Germinal center (tissue), 1 donor: ENCODE measurements at places on chromosomes 1 and 21.

DNA sequence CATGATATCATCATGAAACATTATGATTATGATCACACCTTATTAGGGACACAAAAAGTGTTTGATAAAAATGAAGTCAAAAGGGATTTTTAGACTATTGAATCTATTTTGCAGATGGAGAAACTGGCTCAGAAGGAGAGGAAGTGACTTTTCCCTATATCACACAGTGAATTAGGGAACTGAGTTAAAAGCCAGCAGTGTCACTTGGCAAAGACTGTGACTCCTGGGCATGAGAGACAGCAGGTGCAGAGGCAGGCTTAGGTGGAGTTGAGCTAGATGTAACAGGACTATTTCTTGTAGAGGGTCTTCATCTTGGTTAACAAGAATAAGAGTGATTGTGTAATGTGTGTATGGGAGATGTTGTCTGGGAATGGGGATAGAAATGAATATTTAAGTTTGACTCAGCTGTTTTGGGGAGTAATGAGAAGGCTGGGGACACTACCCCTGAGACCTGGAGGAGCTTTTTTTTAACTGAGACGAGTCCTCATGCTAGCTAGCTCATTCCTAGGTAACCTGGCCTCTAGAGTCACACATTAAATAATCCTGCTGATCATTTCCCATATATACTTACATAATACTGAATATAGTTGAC, 1.0 kb upstream of the CD84 start:
- DNase-seq, result no peak

GRCh38 chr1:99645203-99645602, 710 bp upstream of the PALMD start:
- no peak for DNase-seq

GRCh38 chr1:19765623-19766022, 34.1 kb downstream of the TMCO4 start:
- DNase-seq, result no peak

DNA sequence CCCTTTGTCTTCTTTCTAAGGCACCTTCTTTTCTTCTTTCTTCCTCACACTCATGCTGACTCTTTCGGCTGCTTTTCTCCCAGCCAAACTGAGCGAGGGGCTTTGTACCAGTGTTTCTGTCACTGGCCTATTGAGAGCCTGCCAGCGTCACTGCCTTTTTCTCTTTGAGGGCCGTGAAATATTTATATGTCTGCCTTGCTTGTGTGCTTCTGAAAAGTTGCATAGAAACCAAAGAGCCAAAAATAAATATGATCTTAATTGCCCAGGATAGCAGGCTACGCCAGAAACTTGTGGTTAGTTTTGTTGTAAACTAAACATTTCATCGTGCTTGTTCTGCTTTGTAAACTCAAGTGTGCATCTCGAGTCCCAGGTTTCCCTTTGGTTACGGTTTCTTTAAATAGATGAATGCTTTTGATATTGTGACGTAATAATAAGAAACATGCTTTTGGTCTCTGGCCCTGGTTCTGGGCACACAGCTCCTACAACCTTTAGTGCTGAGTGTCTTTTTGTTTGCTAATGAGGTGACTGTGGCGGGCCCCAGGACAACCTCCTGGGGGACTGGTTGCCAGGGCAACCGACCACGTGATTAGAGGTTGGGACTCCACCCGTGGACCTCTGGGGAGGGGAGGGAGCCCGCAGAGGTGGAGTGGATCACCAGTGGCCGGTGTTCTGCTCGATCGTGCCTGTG, 10.8 kb downstream of the SLC37A1 start:
- peak; percentile 81 for DNase-seq

- no peak for DNase-seq
Measured at GRCh38 chr1:111541721-111542120, 38.3 kb upstream of the ADORA3 start.

GRCh38 chr1:118008011-118008410, 78.5 kb downstream of the WDR3 start:
- DNase-seq, result no peak

DNA sequence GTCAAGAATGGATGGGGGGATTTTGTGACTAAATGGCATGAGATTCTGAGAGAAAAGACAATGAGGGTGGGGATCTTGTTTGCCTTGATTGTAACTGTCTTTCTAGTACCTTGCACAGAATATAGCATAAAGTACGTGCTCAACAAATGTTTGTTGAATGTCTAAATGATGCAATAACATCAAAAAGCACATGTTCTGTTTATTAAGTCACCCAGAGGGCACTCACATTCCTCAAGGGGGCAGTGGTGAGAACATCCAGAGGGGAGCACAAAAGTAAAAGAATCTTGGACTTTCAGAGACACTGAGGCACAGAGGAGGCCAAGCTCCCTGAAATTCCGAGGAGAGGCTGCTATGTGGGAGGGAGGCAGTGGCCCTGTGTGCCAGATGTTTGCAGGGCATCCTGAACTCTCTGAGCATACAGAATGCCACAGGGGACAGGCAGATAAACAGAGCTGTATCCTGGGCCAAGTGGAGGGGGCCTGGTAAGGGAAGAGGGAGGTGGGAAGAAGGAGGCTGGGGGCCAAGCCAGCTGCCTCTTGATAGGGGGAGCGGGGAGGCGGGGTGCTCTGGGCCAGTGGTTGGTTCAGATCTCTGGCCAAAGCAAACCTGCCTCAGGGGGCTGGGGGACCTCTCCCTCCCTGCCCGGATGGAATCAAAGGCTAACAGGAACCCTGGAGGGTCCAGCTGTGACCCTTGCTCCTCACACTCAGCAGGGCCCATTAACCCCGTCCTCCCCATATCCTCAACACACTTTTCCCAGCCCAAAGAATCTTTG, 6.5 kb upstream of the ATP1A2 start:
- peak; percentile 55 for DNase-seq

GRCh38 chr1:77250126-77250525, 30.9 kb upstream of the PIGK start:
- no peak for DNase-seq

- no peak for DNase-seq
Measured at GRCh38 chr1:244010703-244011123, 40.4 kb upstream of the ZBTB18 start.

- DNase-seq, result no peak
Measured at GRCh38 chr1:234699795-234700665, 90.1 kb upstream of the IRF2BP2 start.

DNA sequence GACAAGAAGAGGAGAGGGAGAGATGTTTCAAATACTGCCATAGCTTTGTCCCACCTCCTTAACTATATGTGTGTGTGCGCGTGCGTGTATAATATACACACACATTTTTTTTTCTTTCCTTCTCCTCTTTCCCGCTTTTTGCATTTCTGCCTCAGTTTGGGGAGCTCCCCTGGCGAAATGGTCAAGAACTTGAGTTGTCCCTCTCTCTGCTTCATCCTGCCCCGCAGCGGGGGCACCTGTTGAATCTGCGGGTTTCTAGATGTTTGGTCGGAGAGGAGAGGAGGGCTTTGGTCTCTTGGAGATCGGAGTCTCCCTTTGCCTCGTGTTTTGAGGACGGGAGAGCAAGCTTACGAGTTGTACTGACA, 504 bp downstream of the SCCPDH start:
- DNase-seq, result peak; percentile 23

- no peak for DNase-seq
Measured at GRCh38 chr1:55746710-55747109, 531.5 kb upstream of the USP24 start.

DNA sequence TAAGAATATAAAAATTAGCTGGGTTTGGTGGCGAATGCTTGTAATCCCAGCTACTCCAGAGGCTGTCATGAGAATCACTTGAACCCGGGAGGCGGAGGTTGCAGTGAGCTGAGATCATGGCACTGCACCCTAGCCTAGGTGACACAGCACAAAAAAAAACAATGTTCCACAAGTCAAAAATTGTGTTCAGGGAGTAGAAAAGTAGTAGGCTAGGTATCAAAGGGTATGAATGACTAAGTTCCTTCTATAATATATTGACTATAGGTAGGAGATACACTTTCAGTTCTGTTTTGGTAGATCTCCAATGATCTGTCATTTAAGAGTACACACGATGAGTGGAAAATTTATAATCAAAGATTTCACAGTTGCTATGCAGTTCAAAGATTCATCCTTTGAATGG, 16.7 kb downstream of the USP48 start:
- DNase-seq, result no peak

- DNase-seq, result no peak
Measured at GRCh38 chr21:16796776-16797175, 716.1 kb upstream of the CXADR start.

DNA sequence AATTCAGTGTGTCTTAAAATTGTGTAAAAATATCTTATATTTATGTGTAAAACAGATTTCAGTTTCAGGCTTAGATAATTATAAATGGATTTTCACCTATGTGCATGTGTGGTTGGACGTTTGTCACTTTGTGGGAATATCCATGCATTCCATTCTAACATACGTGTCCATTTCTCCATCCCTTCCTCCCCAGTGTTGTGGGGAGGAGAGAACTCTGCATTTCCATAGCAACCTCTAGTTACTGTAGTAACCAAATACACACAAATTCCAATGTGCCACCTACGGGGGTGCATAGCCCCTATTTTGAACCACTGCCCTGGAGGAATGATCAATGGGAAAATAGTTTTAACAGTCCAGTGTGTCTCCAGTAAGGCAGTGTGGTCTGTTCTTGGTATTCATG, 79.0 kb downstream of the RASAL2 start:
- DNase-seq, result no peak

GRCh38 chr1:3522564-3523265, 68.2 kb downstream of the ARHGEF16 start:
- DNase-seq, result no peak

GRCh38 chr1:42143896-42144710, 9.1 kb upstream of the GUCA2B start:
- DNase-seq, result no peak

DNA sequence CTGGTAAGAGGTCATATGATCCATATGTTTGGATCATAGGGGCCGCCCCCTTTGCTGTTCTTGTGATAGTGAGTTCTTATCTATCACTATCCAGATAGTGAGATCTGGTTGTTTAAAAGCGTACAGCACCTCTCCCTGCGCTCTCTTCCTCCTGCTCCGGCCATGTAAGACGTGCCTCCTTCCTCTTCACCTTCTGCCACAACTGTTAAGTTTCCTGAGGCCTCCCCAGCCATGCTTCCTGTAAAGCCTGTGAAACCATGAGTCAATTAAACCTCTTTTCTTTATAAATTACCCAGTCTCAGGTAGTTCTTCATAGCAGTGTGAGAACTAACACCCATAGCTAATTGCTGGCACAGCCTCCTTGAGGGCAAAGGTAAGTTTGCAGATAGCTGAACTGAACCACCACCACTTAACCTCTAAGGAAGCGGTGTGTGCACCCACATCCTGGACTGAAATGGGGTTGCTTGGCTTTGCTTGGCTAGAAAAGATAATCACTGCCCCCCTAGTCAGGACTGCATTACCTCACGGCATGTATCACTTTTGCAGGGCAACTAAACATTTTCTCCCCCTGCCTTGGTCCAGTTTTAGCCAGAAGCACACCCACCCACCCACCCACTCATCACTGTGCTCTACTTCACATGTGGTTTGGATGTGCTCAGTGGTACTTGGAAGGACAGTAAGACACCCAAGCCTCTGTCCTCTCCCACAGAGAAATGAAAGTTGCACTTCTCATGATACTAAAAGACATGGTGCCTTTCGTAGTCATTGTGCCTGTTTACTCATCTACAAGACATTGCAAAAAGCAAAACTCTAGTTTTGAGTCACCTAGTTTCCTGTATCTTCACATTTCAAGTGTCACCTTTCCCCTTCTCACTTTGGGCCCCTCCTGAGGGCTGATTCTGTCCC, 23.1 kb upstream of the PTAFR start:
- peak; percentile 18 for DNase-seq

GRCh38 chr1:28175955-28176485, 470 bp downstream of the PTAFR start:
- no peak for DNase-seq

GRCh38 chr1:234205966-234206365, 167.3 kb upstream of the COA6 start:
- no peak for DNase-seq

DNA sequence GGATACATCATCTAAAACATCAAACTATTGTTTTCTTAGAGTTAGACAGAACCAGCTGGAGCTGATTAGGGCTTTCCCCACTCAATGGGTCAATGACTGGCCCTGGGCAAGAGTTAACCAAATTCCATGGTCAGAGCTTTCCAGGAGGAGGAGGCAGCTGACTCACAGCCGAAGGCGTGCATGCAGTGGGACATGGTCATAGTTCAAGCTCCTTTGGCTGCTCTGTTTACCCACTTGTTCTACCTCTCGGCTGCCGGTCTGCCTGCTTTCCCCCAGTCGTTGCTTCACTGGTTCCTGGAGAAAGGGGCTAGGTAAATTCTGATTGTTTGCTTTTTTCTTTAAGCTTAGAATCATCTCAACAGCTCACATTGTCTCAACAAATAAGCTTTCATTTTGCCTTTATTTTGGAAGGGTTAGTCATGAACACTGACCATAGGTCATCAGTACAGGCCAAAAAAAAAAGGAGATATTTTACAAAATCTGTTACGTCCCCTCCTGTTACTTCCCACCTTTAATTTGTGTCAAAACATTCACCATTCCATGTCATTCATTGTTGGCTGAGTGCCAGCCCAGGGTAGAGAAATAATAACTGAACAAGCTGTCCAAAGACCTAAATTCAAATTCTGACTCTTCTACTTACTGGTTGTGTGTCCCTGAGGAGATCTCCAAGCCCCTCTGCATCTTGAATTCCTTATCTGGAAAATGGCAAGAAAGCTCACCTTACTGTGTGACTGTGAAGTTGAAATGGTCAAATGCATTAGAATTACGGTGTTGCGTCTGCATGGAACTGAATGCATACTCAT, 12.0 kb downstream of the MAB21L3 start:
- no peak for DNase-seq

DNA sequence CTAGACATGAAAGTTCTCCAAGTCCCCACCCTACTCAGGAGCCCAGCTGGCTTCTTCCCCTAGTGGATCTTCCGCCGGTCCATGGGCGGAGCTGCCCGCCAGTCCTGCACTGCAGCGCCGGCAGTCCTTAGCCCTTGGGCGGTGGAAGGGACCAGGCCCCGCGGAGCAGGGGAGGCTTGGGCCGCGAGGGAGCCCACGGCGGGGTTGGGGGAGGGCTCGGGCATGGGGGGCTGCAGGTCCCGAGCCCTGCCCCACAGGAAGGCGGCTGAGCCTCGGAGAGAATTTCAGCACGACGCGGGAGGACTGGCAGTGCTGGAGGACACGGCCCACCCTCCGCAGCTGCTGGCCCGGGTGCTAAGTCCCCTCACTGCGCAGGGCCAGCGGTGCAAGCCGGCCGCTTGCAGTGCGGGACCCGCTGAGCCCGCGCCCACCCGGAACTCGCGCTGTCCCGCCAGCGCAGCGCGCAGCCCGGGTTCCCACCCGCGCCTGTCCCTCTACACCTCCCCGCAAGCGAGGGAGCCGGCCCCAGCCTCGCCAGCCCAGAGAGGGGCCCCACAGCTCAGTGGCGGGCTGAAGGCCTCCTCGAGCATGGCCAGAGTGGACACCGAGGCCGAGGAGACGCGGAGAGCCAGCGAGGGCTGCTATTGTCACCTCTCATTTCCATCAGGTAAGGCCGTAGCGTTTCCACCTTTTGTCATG, 1398.6 kb downstream of the MRPL39 start:
- no peak for DNase-seq

GRCh38 chr1:26994020-26994786, 711 bp downstream of the TRNP1 start:
- peak; percentile 49 for DNase-seq
